Foreskin fibroblast (primary cell): ENCODE measurements at places on chromosomes 5 and 9.

DNA sequence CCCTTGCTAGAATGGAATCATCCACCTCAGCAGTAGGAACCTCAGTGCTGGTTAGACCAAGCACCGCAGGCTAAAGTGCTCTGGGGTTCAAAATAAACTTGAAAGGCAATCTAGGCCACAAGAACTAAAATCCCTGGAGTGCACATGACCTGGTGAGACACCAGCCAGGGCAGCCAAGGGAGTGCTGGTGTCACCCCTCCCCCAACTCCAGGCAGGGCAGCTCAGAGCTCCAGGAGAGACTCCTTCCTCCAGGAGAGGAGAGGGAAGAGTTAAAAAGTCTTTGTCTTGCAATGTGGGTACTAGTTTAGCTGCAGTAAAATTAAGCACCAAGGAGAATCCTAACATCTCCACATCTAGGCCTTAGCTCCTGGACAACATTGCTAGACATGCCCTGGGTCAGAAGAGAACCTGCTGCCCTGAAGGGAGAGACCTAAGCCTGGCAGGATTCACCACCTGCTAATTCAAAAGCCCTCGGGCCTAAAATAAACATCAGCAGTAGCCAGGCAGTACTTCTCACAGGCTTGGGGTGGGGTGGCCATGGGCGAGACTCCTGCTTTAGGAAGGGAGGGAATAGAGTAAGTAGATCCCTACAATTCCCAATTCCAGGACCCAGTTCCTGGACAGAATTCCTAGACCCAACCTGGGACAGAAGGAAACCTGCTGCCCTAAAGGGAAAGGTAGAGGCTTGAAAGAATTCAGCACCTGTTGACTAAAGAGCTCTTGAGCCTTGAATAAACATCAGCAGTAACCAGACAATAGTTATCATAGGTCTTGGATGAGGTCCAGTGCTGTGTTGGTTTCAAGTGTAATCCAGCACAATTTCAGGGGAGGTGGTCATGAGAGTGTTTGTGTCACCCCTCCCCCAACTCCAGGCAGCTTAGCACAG, 25.8 kb downstream of the UGT3A2 start:
- DNase-seq = no peak

DNA sequence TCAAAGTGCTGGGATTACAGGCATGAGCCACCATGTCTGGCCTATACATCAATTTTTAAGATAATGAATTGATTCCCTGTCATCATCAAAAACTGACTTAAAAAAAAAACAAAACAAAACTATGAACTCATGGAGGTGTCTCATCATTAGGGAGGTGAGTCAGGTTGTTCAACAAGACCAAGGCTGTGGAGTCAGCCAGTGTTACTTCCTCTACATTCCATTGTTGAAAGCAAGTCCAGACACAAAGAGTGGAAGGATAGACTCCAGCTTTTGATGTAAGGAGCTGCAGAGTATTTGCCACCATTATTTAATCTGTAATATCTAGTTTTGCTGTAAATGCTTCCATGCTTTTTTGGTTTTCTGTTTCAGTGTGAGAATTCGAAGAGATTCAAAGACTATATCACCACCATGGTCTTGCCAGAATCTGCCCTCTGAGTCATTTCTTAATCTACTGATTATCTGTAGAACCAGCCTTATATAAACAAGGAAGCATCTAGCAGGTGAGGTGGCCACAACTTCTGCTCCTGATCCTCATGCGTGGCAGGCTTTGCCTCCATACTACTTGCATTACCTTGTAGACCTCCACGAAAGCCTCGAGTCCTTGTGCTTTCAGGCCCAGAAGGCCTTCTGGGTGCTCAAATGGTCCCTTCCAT, 156.1 kb downstream of the FGF1 start:
- DNase-seq = peak; percentile 75

DNA sequence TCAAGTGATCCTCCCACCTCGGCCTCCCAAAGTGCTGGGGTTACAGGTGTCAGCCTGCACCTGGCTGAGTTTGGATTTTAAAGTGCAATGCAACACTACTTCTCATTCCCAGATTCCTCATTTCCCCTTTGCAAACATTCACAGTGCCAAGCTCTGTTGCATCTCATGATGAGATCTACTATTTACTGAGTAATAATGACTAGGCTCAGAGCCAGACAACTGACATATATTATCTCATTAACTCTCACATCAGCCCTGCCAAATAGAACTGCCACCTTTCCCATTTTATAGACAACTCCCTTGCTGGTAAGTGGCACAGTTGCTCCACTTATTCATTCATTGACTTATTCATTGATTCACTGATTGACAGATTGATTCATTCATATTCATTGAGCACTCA, 7.0 kb downstream of the PDE6A start:
- DNase-seq = no peak

GRCh38 chr9:123349691-123350480, 6.1 kb upstream of the CRB2 start:
- peak; percentile 18 for DNase-seq

GRCh38 chr9:36956908-36957307, 77.2 kb downstream of the PAX5 start:
- no peak for DNase-seq

DNA sequence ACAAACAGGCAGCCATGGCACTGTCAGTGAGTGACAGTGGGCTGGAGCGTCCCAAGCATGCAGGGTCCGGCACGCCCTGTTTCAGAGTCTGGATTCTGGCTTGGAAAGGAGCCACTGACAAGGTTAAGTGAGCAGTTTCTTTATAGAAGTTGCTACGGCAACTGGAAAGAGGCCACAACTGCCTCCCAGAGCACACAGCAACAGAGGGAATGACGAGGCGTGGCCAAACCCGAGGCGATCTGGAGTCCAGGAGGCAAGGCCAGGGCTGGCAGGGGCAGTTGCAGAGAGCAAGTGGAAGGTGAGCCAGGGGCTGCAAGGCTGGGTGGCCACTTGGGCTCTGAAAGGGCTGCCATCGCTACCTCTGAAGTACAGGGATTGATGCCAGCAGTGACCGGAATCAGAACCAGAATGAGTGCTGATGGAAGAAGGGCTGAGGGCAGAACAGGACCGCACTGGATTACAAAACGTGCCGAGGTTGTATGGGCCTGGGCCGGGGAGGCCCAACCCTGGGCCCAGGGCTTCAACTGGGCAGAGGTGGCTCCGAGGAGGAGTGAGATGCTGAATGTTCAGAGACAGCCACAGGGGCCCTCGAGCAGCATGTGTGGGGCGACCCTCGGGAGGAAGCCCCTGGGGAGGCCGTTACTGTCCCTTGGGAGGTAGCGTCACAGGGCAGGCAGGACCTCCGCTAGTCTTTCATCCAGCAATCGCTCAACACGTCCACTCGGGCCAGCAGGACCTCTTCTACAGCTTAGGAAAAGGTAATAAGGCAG, 4.6 kb downstream of the MRPL41 start:
- DNase-seq = no peak

GRCh38 chr9:20570756-20571155, 51.5 kb downstream of the MLLT3 start:
- DNase-seq = peak; percentile 44

- DNase-seq = no peak
Measured at GRCh38 chr9:37678789-37679273, 28.1 kb downstream of the FRMPD1 start.

- no peak for DNase-seq
Measured at GRCh38 chr9:83130541-83130940, 67.6 kb upstream of the RASEF start.

GRCh38 chr9:72581694-72582093, 60.3 kb downstream of the TMC1 start:
- DNase-seq = no peak

- DNase-seq = no peak
Measured at GRCh38 chr9:136776947-136777346, 12.6 kb upstream of the LCN15 start.

- DNase-seq = no peak
Measured at GRCh38 chr5:33715661-33716060, 176.1 kb downstream of the ADAMTS12 start.

GRCh38 chr5:38596981-38597380, 40.5 kb upstream of the LIFR start:
- no peak for DNase-seq

DNA sequence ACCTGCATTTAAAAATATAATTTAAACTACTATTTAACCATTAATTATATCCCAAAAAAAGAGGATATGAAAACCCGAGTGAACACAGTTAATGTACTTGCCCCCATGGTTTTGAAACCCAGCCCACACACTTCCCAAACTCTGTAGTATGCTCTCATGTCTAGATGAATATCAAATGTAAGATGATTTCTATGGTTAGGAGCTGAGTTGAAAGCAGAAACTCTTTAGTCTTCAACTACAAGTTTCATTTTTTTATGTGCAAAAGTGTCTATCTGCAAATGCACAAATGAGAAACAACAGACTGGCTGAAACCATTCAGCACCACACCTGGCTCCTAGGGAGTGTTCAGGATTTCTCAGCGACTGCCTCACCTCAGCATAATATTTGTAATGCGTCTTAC, 183.3 kb downstream of the SEMA5A start:
- no peak for DNase-seq

DNA sequence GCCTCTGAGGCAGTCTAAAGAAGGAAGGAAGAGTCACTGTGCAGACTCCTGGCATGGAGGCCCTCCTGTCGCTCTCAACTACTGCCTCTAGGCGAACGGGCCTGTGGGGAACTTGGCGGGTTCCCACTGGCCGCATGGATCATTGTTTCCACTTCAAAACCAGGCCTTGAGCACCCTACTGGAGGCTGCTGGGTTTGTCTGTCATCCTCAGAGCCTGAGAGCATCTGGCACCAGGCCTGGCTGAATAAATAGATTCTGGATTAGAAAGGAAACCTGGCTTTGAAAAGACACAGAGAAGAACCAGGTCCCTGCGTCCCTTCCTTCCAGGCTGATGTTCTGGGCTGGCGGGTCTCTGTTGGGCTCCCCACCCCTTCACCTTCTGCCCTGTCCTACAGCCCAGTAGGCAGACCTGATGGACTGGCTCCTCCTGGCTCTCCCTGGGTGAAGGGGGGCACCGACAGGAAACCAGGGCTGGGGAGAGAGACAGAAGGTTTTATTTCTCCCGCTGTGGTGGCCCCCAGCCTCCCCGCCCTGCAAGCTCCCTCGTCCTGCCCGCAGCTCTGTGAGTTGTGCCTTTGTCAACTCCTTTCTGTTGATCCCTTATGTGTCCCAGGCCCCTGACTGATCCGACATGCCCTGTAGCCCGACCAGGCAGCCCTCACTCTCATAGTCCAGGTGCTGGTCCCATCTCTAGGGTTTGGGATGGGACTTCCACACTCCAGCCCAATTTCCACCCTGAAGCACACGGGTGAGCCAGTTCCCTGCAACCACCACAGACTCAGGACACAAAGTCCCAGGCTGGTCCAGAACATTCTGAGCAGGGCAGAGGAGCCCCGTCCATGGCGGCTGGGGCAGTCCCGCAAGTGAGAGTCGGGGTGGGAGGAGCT, 50.1 kb downstream of the ADAMTS2 start:
- no peak for DNase-seq

DNA sequence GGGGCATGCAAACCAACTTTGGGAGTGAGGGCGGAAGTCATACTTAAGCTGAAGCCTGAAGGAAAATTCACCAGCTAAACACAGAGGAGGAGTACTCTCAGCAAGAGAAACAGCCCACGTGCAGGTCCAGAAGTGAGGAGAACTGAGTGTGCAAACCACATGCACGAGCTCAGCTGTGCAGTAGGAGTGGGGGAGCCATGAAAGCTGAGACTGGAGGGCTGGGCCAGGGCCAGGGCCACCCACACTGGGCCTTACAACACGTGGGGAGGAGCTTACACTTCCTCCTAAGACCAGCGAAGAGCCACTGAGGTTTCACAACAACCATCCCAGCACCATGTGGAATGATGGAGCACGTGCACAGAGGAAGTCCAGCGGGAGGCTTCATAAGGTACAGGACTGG, 9.3 kb upstream of the WWC1 start:
- peak; percentile 76 for DNase-seq

GRCh38 chr9:34590381-34591247, 1.1 kb upstream of the CNTFR start:
- no peak for DNase-seq

GRCh38 chr5:5634817-5635216, 212.3 kb downstream of the ICE1 start:
- no peak for DNase-seq

- DNase-seq = no peak
Measured at GRCh38 chr5:115457571-115457970, 87.0 kb downstream of the FEM1C start.

- peak; percentile 15 for DNase-seq
Measured at GRCh38 chr5:42621242-42621641, 135.4 kb upstream of the CCDC152 start.

GRCh38 chr5:862367-863243, 11.8 kb upstream of the ZDHHC11 start:
- DNase-seq = peak; percentile 26
